ENCODE measurements at places on chromosomes 5 and 9. TPM values are rescaled to one million over a fixed set of nuclear protein-coding genes. Genes with fewer than 3 reads are reported as not detected.

MRPL50 gene
- total RNA-seq, result 14.3 TPM

QRFP gene
- not detected for total RNA-seq

RGS3 gene
- total RNA-seq, result 11.9 TPM

RETREG1 gene
- 19.3 TPM for total RNA-seq

MYMK gene
- total RNA-seq, result not detected

C1QTNF3 gene
- total RNA-seq, result 1.1 TPM

Data from activated naive CD4-positive, alpha-beta T cell treated with anti-CD3 and anti-CD28 coated beads for 36 hours (primary cell).